A549 treated with AZD2906 at 1 μM for 4 hours (cell line): ENCODE measurements at places on chromosomes 3 and 15. TPM values are rescaled to one million over a fixed set of nuclear protein-coding genes. Genes with fewer than 3 reads are reported as not detected.

The SETD2 gene
- 15.9 to 25.6 TPM (median 17.4 TPM) in 5 replicates for total RNA-seq

The FAM227B gene
- 0.83 to 1.3 TPM (median 1.1 TPM) in 5 replicates for total RNA-seq

The AKAP13 gene
- 134 to 153 TPM (median 145 TPM) in 5 replicates for total RNA-seq

The INKA1 gene
- 1.9 to 2.8 TPM (median 2.3 TPM) in 5 replicates for total RNA-seq

The GOLGA8S gene
- total RNA-seq: 0.11 to 0.17 TPM (median 0.14 TPM) in 5 replicates

The EPHA3 gene
- not detected in 5 replicates for total RNA-seq

The SENP8 gene
- 1.3 to 2.3 TPM (median 2.3 TPM) in 5 replicates for total RNA-seq

The MAGI1 gene
- 3.3 to 4.4 TPM (median 3.5 TPM) in 5 replicates for total RNA-seq

The CACNA2D3 gene
- total RNA-seq: 0.09 to 0.32 TPM (median 0.16 TPM) in 5 replicates

The SPTBN5 gene
- total RNA-seq: 0.10 to 0.25 TPM (median 0.17 TPM) in 5 replicates

The BOC gene
- 4.8 to 6.4 TPM (median 5.5 TPM) in 5 replicates for total RNA-seq

The HYKK gene
- total RNA-seq: 5.8 to 8.9 TPM (median 6.3 TPM) in 5 replicates

The TGM4 gene
- 0.13 to 0.23 TPM (median 0.19 TPM) in 5 replicates for total RNA-seq

The MYRIP gene
- total RNA-seq: 0.05 TPM in 1 of 5 replicates, not detected in the others

The ZNF860 gene
- total RNA-seq: 1.2 to 2.0 TPM (median 1.4 TPM) in 5 replicates

The LPCAT4 gene
- total RNA-seq: 43.3 to 68.2 TPM (median 61.0 TPM) in 5 replicates

The GFM1 gene
- total RNA-seq: 36.4 to 64.0 TPM (median 36.9 TPM) in 5 replicates

The KNL1 gene
- 5.3 to 8.2 TPM (median 6.1 TPM) in 5 replicates for total RNA-seq

The CSPG5 gene
- total RNA-seq: 0.80 to 1.1 TPM (median 0.95 TPM) in 5 replicates

The CHRNA5 gene
- 29.1 to 30.2 TPM (median 29.3 TPM) in 5 replicates for total RNA-seq

The PLA2G4E gene
- total RNA-seq: 0.06 TPM in 1 of 5 replicates, not detected in the others

The ALS2CL gene
- total RNA-seq: 5.1 to 8.7 TPM (median 7.0 TPM) in 5 replicates
